ENCODE measurements at places on chromosomes 4 and X. TPM values are rescaled to one million over a fixed set of nuclear protein-coding genes. Genes with fewer than 3 reads are reported as not detected.

DNA sequence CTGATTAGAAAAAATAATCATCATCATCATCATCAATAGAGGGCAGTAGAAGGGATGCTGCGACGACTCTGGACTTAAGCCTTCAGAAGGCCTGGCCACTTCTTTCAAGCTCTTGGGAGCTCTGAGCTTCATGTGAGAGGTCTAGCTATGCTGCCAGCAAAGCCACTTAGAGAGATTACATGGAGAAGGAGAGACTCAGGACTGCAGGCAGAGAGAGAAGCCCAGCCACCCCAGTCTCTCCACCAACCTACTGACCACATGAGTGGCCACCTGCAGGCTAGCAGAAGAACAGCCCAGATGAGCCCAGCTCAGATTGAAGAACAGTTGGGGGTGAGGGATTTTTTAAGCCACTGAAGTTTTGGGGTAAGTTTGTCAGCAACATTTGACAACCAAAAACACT lies 17.1 kb upstream of the TMEM150C start:
- DNase-seq = no peak

DNA sequence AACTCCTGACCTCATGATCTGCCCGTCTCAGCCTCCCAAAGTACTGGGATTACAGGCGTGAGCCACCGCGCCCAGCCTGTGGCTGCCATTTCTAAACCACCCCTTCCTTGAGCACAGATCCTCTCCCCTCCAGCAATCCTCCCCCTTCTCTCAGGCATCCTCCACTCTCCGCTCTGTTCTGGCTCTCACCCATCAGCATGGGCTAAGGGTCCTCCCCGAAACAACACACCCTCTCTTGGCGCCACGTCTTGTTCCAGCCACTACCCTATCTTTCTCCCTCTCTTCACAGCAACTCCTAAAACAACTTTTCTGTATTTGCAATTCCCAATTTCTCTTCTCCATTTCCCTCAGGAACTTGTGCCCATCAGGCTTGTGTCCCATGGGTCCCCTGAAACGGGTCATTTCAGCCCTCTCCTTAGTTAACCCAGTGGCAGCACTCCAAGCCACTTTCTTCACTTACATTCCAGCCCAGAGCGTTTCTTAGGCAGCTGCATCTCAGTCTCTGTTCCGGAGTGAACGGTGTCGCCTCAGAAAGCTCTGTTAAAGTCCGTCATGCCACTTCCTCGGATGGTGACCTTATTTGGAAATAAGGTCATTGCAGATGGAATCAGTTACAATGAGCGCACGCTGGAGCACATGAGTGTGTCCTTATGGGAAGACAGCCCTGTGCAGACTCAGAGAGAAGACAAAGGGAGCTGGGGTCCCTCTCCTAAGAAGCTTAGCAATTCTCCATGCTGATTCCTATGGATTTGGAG lies 28.3 kb upstream of the CLDN24 start:
- no peak for DNase-seq

GRCh38 chr4:104532677-104533076 lies 38.0 kb upstream of the CXXC4 start:
- DNase-seq = no peak

- no peak for DNase-seq
Observed at GRCh38 chr4:169258141-169258540, 12.6 kb downstream of the SH3RF1 start.

DNA sequence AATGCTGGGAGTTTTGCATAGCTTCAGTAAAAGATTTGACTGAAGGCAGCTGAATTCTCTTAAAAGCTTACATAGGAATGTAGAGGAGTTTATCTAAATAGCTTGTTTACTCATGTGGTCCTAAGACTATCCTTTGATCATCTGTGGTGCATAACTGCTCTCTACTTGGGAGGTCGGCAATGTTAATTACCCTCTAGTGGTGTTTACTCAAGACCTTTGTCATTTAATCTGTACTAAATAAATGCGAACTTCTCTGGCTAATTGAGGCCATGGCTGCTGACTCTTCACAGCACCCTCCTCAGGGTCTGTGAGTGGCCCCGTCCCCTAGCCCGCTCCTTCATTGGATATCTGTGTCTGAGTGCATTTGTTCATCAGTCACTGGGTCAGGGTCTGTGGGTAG lies 13.8 kb upstream of the TMEM33 start:
- DNase-seq = no peak

GRCh38 chrX:30831082-30831481 lies 58.0 kb downstream of the TAB3 start:
- no peak for DNase-seq

DNA sequence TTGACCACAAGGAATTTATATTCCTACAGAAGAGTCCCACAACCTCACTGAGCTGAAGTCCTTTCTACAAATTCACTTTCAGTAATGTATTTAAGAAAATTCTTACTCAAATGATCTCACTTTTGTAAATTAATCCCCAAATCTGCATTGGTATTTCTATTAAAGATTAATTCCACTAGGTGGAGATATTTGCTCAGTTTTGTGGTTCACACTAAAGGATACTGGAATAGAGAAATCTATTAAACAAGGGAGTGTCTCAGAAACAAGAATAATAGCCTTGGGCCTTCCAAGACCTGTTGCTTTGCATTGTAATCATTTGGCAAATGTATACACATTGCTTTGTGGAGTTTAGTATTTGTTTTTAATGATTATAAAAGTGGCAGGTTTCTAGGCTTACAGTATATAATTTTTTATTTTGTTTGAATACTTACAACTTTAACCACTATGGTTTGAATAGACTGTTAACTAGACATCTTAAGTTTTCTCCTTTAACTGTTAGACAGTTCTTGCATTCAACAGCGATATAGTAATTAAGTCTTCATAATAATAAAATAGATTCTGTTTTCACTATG lies 25.9 kb downstream of the CFAP299 start:
- DNase-seq = no peak

DNA sequence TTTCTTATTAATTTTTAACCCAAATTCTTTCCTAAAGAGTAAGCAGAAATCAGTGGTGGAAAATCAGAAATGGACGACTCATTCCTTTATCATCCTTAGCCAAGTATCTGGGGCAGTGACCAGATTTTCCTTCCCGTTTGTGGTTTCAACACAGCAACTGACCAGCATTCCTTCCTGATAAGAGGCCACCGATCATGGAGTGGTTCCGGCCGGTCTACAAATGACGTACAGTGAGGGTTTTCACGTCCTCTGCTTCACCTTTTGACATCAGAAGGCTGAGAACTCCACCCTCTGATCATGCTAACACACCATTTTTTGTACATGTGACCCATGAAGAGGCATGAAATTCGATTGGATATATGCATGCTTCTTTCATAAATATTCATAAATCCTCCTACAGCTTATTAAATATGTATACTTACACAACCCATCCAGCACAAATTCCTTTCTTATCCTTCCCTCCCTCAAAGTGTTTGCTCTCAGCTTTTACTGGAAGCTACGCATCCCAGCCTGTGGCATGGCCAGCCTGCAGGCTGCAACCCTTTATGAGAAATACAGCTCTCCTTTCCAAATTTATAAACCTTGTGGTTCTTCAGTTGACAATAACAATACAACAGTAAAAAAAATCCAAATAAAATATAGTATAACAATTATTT lies 173.0 kb upstream of the CASK start:
- no peak for DNase-seq

GRCh38 chr4:40349561-40350198 lies 14.5 kb downstream of the CHRNA9 start:
- no peak for DNase-seq

GRCh38 chr4:7167706-7168105 lies 24.6 kb upstream of the SORCS2 start:
- DNase-seq = no peak

DNA sequence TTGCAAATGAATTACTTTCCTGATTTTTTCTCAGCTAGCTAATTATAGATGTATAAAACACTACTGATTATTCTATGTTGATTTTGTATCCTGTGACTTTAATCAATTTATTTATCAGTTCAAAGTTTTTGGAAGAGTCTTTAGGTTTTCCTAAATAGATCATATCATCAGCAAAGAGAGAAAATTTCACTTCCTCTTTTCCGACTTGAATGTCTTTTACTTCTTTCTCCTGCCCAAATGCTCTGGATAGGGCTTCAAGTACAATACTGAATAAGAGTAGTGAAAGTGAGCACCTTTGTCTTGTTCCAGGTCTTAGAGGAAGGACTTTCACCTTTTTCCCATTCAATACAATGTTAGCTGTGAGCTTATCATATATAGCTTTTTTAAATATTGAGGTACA lies 417.9 kb downstream of the PDGFC start:
- DNase-seq = no peak

GRCh38 chrX:101595739-101596419 lies 21.9 kb downstream of the ARMCX6 start:
- DNase-seq = no peak

GRCh38 chr4:173252024-173252935 lies 81.9 kb downstream of the HMGB2 start:
- DNase-seq = no peak

DNA sequence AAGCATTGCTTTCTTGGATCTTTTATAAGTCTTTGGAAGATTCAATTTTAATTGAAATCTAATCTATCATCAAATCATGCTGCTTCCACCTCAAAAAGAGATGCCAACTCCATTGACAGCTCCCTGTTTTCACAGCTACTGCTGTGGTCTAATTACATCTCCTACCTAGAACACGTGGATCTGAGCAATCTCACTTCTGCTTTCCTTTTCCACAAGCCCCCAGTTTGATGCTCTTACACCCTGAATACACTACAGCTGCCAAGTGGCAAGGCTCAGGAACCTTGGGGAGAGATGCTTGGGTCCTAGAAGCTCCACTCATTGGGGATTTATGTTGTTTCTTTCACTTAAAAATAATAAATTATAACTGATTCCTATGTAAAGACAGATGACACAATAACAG lies 172.0 kb downstream of the CFAP299 start:
- DNase-seq = no peak

DNA sequence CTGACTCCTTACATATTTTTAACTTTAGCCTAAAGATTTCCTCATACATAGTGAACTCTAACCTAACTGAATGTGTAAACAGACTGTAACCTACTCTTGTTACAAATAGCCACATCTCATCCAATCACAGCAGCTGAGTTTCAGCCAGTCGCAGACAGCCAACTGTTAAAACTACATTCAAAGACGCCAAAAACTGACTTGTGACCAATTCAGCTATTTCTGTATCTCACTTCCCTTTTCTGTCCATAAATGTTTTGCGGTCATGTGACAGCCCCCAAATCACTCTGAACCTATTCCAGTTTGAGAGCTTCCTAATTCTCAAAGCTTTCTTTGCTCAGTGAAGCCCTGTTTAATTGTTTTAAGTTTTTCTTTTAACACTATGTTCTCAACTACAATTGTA lies 2731.9 kb downstream of the ARAP2 start:
- no peak for DNase-seq

- no peak for DNase-seq
Observed at GRCh38 chrX:141469469-141469868, 115.1 kb downstream of the SPANXA1 start.

DNA sequence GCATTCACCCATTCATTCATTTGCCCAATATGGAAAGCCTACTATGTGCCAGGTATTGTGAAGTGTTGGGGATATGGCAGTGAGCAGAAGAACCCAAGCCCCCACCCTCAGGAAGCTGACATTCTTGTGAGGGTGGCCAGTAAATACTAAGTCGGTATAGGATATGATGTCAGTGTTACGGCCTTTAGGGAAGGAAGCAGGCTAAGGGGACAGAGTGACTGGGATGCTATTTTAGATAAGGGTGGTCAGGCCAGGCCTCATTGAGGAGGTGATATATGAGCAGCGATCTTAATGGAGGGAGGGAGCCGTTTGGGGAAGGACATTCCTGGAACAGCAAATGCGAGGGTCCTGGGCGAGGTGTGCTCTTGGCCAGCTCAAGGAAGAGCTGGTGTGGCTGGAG lies 2.0 kb downstream of the ATP6AP1 start:
- DNase-seq = no peak

DNA sequence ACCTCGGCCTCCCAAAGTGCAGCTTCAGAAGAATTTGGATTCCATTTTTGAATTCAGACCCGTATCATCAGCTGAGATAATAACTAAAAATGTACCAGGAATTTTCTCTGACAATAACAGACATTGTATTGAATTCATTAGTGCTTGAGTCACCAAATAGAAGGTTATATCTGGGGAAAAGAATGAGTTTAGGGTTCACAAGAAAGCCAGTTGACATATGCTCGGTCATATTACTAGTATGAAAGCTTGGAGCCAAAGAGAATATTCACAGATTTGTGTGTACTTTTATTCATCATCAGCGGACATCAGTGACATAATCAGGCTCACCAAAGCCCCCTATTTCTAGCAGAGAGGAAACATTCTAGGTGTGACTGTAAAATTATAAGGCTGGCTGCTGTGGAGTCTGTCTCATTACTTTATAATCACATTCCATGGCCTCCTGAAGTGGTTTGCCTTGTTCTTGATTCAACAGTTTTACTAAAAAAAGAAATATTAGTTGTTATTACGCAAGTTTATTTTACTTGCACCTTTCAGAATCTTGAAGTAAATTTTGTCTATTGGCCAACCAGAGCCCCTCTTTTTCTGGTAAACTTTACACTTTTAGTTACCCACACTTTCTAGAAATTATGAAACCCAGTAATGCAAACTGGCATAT lies 14.6 kb upstream of the DCTD start:
- DNase-seq = no peak

DNA sequence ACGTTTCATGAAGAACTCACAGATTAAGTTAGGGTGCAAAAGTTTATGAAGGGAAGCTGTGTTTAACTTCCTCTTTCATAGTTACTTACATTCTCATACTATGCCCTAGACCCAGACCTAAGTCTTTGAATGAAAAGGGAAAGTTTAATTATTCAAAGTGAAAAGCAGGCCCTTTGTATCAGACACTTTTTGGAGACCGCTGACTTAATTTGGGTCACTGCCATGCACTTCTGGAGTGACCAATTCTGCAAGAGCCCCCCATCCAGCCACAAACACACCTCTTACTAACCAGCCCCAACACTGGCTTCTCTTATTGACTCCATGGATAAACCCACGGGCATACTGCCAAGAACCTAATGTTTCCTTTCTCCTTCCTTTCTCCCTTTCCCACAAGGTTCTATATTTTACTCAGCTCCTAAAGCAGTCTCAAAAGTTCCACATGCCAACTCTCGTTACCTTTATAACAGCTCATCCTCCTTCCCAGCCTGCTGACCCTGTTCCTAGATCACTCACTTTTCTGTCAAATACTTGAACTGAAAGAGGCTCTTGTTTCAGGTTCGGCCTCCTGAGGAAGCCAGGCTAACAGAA lies 34.5 kb downstream of the ABCE1 start:
- DNase-seq = no peak

GRCh38 chr4:128394778-128395177 lies 107.2 kb upstream of the PGRMC2 start:
- no peak for DNase-seq

DNA sequence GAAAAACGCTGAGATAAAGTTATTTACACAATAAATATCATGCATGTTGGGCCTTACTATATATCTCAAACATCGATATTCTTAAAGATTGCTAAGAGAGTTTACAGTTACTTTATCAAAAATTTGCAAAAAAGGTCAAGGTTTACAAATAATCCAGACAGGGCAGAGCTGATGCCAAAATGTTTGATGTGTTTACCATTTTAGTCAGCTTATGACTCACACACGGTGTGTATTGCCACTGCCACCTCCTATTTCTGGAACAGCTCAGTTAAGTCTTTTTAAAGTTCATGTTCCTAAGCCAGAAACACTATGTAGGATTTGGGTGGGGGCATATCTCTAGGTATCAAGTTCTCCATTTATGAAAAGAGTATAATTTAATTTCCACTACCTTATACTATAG lies 580.6 kb downstream of the INPP4B start:
- no peak for DNase-seq

Gene RASSF6
- total RNA-seq = 10.1 TPM

Gene PCSK1N
- total RNA-seq = 55.4 TPM

Gene SMPX
- not detected for total RNA-seq

Gene UGT2B15
- total RNA-seq = 0.57 TPM

Gene PROM1
- 105 TPM for total RNA-seq

Gene ASB12
- 0.22 TPM for total RNA-seq
